Midbrain (tissue), 1 donor: ENCODE measurements at places on chromosomes 2 and 18.
A peak's percentile ranks its signal among the peaks of the same experiment; 100 is the strongest.

- no peak for DNase-seq
Measured at GRCh38 chr2:128594953-128595677, 276.4 kb upstream of the HS6ST1 start.

DNA sequence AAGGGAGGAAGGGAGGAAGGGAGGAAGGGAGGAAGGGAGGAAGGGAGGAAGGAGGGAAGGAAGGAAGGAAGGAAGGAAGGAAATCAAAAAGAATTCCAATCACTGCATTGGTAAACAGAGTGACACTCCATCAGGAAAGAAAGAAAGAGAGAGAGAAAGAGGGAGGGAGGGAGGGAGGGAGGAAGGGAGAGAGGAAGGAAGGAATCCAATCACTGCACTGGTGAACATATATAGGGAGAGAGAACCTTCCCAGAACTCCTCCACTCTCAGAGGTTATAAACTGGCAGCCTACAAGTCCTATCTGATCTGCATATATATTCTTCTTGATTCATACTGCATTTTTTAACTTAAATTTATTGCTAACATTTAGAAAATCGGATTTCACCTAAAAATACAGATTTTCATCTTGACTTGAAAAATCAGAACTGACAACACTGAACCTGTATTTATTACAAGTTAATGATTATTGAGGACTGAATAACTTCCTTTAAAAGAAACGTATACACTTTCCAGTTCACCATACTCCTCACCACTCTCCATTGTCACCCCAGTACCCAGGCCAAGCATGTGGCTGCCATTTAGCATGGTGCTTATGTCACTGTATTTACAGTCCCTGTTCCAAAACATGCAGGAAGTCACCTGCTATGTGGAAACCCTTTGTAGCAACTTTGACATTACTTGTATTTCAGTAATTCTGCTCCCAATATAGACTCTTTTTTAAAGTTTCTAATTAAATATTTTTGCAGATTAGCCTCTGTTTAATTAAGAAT is 83.5 kb downstream of the ANTXR1 start:
- no peak for DNase-seq

DNA sequence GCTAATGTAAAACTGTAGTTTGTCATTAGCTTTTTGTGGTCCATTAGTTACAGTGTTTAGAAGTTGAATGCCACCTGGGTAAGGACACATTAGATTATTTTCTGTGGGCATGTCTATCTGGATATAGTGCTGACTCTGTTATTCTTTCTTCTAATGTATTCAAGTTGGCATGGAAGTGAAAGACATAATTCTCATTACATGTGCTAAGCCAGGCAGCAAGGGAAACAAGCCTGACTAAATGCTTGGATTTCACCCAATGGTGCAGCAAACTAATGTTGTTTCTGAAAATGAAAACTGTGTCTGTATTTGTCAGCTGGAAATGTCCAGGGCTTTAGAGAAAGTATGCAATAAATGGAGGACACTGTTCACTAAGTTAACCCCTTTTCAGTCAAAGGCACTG is 100.7 kb downstream of the NUP35 start:
- no peak for DNase-seq

- DNase-seq, result no peak
Measured at GRCh38 chr2:102055346-102055990, 63.7 kb downstream of the IL1R2 start.

DNA sequence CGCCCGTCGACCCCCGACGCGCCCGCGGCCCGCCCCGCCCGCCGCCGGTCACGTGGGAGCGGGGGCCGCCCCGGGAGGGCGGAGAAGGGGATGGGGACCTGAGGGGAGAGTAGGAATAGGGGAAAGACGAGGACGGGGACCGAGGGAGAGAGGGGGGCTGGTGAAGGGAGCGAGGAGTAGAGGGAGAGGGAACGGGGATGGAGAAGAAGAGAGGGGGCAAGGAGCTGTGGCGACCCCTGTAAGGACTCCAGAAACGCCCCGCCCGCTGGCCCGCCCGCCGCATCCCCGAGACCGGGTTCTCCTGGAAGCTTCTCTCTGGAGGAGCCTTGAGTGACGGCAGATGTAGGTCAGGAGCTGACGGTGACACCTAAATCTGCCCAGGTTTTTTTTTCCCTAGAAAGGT is 615 bp downstream of the ADNP2 start:
- peak; percentile 27 for DNase-seq
